ENCODE measurements at places on chromosomes 2 and 18.
A peak's percentile ranks its signal among the peaks of the same experiment; 100 is the strongest.

DNA sequence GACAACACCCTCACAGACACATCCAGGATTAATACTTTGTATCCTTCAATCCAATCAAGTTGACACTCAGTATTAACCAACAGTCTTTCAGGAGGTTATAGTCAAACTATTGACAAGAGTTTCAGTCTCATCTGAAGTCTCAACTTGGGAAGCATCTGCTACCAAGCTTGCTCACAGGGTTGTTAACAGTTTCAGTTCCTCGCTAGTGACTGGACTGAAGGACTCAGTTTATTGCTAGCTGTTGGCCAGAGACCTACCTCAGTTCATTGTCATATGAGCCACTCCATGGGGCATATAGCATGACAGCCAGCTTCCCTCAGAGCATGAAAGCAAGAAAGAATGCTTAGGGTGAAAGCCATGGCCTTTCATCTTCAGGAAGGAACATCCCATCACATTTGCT lies 228.6 kb downstream of the EPHA4 start:
- no peak for DNase-seq

DNA sequence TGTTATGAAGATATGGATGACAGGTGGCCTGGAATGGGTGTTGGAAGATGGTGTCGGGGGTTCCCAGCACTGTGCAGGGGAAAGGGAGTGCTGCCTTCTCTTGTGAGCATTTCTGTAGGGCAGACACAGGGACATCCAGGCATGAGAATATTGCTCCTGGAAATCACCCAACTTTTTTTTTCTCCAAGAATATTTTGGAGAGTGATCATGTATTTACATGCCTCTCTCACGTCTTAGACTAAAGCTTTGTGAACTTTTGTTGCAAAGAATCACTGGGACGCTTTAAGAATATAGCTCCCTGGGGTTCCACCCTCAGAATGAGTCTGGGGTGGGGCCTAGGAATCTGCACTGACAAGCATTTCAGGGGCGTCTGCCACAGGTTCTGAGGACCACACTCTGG lies 68.7 kb downstream of the VWA3B start:
- DNase-seq, result no peak

DNA sequence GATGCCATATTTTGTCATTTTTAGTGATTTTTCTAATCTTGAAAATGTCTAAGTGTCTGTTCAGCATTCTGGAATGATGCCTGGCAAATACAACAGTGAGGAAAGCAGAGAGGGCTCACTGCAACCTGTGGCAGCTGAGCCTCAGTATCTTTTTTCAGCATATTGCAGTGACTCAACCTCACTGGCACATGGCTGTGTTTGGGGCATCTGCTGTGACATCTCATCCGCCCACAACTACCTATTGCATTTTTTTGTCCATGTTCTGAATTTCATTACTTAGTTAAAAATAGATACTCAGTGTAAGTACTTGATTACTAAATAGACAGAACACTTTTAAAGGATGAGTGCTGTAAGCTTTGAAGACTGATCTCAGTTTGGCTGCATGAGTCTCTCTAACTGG lies 10.7 kb downstream of the BABAM2 start:
- DNase-seq, result no peak

- no peak for DNase-seq
These were observed 138.9 kb downstream of the PXDN start for GRCh38 chr2:1605102-1606045.

DNA sequence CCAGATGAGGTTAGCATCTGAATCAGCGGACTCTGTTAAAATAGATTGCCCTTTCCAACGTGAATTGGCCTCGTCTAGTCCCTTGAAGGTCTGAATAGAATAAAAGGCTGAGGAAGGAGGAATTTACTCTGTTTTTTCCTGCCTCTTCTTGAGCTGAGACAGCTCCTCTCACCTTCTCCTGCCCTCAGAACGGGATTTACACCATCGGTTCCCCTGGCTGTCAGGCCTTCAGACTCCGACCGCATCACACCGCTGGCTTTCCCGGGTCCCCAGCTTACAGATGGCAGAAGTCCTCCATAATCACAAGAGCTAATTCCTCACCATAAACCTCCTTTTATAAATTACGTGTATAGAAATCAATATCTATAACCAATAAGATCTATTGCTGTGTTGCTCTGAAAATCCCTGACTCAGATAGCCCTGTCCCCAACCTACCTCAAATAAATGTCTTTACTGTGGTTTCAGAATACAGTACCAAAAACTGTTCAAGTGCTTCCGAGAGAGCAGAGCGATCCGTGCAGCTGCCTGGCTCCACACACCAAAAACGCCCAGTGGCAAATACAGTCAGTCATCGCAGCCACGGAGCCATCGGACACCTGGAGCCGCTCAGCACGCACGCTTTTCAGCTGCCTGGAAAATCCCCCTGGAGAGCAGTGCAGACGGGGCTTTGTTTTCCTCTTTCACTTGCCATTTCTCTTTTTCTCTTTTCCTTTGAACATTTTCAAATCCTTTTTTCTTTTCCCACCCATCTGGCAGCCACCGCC lies 196.9 kb downstream of the NRP2 start:
- DNase-seq, result no peak

DNA sequence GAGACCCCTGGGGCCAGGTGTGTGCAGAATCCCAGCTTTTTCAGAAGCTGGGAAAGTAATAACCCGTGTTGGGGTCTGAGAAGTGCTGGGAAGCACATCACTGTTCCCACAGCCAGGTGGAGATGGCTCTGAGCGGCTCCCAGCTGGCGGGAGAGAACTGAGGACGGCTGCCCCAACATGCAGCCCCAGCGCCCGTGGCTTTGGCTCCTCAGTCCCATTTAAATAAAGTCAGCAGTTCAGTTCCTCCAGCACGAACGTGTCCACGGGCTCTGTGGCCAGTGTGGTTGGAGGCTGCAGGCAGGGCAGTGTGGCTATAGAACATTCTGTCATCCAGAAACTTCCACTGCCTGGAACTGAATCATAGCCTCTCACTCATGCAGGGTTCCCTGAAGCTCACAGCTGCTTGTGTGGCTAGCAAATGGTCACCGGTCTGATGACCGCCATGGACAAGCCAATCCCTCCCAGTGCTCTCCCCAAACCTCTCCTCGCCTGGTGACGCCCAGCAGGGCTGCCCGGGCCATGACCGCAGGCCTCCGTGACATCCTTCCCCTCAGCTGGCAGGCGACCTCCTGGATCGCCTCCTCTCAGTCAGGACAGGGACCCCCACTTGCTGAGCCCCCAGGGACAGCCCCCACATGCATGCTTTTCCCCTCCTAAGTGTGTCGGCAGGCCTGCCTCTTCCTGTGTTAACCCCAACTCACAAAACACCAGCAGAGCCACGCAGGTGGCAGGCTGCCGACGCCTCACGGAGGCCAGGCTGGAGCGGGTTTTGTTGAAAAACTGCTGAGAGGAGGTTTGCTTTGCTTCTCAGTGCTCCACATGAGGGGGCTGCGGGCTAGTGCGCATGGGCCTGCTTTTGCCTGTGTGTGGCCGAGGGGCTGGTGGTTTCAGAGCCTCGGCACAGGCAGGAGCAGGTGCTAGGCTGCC lies 1.3 kb downstream of the RTP5 start:
- peak; percentile 42 for DNase-seq

GRCh38 chr18:33711514-33711913 lies 133.5 kb downstream of the ASXL3 start:
- no peak for DNase-seq

- DNase-seq, result no peak
These were observed 11.1 kb downstream of the FASTKD1 start for GRCh38 chr2:169562519-169562918.

DNA sequence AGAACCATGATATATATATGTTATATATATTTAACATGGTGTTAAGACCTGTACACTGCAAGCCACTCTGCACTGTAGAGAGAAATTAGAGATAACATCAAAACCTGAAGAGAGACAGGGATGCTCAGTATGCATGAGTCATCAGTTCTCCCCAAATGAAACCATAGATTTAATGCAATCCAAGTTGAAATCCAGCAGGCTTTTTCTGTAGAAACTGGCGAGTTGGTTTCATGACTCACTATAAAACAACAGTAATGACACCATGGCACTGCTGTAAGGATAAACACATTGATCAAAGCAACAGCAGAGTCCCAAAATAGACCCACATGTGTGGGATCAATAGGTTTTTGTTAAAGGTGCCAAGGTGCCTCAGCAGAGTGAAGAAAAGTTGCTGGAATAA lies 65.8 kb downstream of the RTP5 start:
- no peak for DNase-seq

- DNase-seq, result no peak
These were observed 113.6 kb downstream of the ETAA1 start for GRCh38 chr2:67510745-67511144.

- no peak for DNase-seq
These were observed 200.8 kb downstream of the RAB3GAP1 start for GRCh38 chr2:135252805-135253458.

DNA sequence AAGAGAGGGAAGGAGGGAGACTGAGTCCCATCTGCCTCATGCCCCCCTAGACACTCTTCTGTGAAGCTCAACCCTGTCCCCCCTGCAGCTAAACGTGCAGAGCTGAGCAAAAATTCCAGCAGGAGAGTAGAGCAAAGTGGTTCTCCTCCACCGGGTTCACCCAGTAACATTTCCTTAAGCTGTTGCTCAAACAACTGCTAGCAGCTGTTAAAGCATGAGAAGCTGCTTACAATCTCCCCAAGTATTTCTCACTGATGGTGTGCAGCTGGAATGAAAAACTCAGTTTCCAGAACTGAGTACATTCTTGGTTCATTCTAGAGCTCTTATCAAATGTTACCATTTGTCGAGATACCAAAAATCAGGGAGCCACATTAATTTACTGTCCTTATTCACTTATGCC lies 92.3 kb downstream of the STK39 start:
- DNase-seq, result no peak

All from stimulated activated CD8-positive, alpha-beta memory T cell treated with anti-CD3 and anti-CD28 coated beads, Interleukin-4, amount 100 ng/mL, for 24 hours (primary cell).